Activated CD4-positive, alpha-beta memory T cell treated with anti-CD3 and anti-CD28 coated beads for 36 hours (primary cell): ENCODE measurements at places on chromosomes 3 and 15.

GRCh38 chr3:4139462-4140140 lies 163.6 kb upstream of the SETMAR start:
- no peak for DNase-seq

- no peak for DNase-seq
These were observed 4.8 kb upstream of the PLXNB1 start for GRCh38 chr3:48434591-48435222.

GRCh38 chr3:59996056-59996455 lies 946.2 kb upstream of the CFAP20DC start:
- DNase-seq = no peak

DNA sequence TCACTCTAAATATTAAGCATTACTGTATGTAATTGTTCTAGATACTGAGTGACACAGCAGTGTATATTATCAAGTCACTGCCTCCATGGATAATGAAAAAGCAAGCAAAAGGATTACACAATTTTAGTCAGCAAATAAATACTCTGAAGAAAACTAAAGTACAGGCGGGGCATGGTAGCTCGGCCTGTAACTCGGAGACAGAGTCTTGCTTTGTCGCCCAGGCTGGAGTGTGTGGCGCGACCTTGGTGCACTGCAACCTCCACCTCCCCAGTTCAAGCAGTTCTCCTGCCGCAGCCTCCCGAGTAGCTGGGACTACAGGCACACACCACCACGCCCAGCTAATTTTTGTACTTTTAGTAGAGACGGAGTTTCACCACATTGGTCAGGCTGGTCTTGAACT lies 32.7 kb downstream of the RBM6 start:
- no peak for DNase-seq

GRCh38 chr15:40062816-40063562 lies 24.0 kb upstream of the SRP14 start:
- DNase-seq = no peak

DNA sequence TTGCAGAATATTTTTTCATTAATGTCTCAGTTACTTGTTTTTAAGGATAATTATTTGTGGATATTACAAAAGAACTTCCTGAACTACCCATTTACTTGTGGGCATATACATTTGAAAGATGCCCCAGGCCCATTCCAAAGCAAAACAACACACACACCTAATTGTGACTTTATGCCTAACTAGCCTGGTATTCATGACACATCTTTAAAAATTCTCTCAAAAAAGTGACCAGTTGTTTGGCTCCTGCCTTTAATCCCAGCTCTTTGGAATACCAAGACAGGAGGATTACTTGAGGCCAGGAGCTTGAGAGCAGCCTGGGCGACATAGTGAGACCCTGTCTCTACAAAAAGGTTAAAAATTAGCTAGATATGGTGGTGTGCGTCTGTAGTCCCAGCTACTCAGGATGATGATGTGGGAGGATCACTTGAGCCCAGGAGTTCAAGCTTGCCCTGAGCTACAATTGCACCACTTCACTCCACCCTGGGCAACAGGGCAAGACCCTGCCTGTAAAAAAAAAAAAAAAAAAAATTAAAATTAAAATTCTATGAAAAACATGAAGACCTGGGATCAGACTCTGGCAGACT lies 51.7 kb upstream of the SLC4A7 start:
- no peak for DNase-seq

- DNase-seq = no peak
These were observed 318.5 kb upstream of the ARPP21 start for GRCh38 chr3:35320646-35321407.

DNA sequence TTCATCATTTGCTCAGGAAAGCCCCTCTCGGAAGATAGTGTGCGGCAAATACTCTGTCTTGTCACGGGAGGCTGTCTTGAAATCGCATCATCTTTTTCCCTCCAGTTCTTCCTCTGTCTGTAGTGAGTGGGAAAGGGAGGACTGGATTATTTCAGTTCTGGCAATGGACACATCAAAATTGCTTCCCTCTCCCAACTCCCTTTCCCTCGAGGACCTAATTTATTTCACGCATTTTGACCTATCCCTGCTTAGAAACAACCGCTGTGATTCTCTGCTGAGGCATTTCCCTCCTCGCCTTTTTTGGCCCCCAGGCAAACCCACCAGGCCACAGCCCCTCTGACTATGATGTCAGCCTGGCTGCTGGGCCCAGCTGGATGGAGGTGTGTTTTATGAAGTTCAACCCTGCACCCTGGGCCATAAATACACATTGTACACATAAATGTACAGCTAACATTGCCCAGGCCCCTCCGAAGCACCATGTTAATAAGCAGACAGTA lies 138.7 kb upstream of the LRTM1 start:
- no peak for DNase-seq

DNA sequence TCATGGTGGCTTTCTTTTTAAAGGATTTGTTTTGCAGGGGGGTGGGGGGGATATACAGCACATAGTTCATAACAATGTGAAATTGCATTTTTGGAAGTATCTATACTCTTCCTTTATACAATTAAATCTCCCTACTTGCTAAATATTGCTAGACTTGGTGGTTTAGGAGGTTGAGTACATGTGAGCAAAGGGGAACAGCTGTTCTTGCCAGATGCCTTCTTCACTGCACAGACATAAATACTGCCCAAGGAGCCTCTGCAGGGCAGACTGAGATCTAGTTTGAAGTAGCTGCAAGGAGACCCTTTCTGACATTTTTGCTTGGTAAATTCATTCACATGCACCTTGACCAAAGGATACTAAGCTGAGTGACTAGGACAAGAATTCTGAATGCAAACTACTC lies 228.6 kb upstream of the IL12A start:
- no peak for DNase-seq

DNA sequence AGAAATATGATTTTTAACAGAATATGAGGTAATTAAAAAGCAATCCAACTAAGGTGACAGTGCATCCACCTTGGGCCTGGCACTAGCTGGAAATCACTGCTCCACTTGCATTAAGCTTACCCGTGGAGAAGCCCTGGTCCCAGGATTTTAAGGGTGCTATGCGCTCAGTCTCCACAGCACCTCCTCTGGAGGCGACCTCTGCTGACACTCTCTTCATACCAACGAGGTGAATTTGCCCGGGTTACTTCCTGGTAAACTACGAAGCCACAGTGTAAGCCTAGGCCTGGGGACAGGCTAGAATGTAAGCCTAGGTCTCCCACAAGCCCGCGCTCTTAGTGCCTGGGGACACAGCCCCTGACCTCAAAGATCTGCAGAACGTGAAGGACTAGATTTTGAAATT lies 793 bp downstream of the APOD start:
- no peak for DNase-seq

GRCh38 chr3:146968204-146968651 lies 363.1 kb upstream of the PLSCR5 start:
- DNase-seq = no peak

- DNase-seq = no peak
These were observed 1.2 kb upstream of the SNAPC5 start for GRCh38 chr15:66498501-66499386.
